Stimulated activated CD4-positive, alpha-beta T cell treated with anti-CD3 and anti-CD28 coated beads, Interleukin-2, amount 100 ng/mL, for 24 hours (primary cell): ENCODE measurements at places on chromosomes 13 and 19.

GRCh38 chr13:50421473-50422130 lies 406.4 kb downstream of the KCNRG start:
- DNase-seq: no peak

DNA sequence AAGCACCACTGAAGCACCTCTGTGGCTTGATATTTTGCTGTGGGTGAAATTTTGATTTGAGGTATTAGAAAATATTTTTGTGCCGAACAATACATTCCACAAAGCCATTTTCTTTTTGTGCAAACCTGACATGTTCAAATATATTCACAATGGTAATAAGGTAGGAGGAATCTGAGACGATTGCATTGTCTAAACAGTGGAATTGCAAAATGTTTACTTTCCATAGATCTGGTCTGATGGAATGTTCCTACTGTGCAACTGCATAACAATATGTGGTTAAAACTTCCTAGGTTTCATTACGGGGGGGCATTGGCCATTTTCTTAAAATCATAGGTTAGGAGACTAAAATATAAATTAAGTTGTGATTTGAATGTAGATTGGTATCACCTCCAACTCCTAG lies 42.7 kb upstream of the AKAP11 start:
- no peak for DNase-seq

DNA sequence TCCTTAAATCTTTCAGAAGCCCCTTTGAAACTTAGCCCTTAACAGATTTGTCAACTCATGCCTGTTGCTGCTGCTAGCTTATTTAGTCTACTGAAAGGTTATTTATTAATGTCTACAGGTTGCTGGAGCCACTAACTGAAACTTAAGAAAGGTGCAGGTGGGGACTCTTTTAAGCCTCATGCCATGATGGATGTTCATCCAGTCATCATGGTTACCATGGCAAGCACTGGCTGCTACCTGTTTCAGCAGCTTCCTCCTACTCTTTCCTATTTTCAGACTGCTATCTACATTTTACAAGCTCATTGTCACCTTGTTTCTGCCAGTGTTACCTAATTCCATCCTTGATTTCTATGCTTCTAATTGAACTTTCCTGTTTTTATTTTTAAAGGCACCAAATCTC lies 27.1 kb downstream of the DGKH start:
- DNase-seq: no peak

GRCh38 chr13:106115081-106115480 lies 420.4 kb downstream of the EFNB2 start:
- DNase-seq: no peak

- DNase-seq: no peak
Observed at GRCh38 chr13:48526286-48526685, 6.6 kb downstream of the RCBTB2 start.

- DNase-seq: no peak
Observed at GRCh38 chr19:56120002-56120370, 1.1 kb downstream of the ZNF787 start.

GRCh38 chr13:50629966-50630365 lies 213.5 kb downstream of the DLEU7 start:
- no peak for DNase-seq

DNA sequence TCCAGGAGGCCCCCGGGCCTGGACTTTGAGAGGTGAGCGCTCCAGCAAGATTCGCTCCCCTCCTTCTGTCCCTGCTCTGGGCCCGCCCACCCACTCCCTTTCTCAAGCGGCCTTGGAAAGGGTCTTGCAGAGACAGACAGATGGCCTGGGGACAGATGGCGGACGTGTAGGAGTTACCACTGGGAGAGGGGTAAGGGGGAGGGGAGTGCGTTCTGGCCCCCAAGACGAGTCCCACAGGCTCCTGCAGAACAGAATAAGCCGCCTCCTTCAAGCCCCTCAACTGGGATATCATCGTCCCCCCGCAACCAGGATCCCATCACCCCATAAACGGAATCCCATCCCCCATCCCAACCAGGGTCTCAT lies 3.6 kb upstream of the TNFAIP8L1 start:
- no peak for DNase-seq

DNA sequence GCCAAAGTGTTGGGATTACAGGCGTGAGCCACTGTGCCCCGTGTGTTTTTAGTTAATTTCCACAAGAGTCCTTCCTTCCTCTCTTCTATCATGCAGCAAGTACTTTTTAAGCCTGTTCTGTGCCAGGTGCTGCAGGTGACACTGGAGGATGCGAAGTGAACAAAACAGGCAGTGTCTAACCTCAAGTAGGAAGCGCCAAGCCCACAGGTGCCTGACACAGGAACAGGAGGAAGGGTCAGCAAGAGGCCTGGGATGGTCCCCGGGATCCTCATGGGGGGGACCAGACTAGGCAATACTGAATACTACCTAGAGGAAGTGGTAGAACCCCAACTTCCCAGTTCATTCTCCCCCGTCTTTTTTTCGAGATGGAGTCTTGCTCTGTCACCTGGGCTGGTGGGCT lies 1.8 kb upstream of the CALR start:
- DNase-seq: no peak

GRCh38 chr19:37583340-37583739 lies 11.3 kb downstream of the ZNF571 start:
- no peak for DNase-seq

DNA sequence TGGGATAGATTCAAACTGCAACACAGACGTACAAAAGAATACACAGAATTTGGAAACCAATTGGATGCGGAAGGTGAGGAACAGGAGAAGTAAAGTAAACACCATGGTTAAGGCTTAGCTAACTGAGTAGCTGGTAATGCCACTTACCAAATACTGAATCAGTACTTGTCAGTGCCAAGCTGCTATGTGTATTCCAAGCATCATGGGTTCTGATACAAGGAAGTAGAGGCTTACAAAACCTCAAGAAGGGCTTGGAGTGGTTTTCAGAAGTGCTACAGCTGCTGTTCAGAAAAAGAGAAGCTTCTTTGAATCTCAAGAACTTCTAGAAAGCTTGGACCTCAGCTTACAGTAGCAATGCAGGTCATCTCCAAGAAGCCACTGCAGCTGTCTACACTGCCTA lies 35.9 kb upstream of the DCT start:
- DNase-seq: no peak

- no peak for DNase-seq
Observed at GRCh38 chr13:31198519-31198918, 1.3 kb upstream of the B3GLCT start.

DNA sequence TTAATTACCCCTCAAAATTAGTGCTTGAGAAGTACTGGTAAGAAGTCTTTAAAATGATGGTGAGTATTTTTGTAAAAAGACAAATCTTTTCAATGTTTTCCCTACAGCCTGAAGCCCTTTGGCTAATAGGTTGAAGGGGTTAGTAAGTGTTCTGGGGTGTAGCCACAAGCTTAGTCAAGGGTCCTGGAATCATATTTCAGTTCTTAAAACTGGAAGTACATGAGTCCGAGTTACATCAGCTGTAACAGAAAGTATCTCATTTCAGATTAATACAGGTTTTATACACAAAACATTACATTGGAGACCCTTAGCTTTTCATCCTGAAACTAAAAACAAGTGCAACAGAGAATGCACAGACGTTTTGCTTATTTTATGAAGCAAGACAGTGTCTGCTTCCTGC lies 52.7 kb upstream of the TEX29 start:
- no peak for DNase-seq
